Transverse colon (tissue), 4 donors: ENCODE measurements at places on chromosomes 16 and 17. TPM values are rescaled to one million over a fixed set of nuclear protein-coding genes. Genes with fewer than 3 reads are reported as not detected.

Gene G6PC1
- not detected for total RNA-seq

Gene MON1B
- 70.5 TPM for total RNA-seq

Gene SOX9
- total RNA-seq: 55.7 TPM

Gene ADAM11
- 0.37 TPM for total RNA-seq

Gene CLEC10A
- total RNA-seq: not detected

Gene LRRC37A2
- 18.0 TPM for total RNA-seq

Gene ZNF287
- total RNA-seq: 2.5 TPM

Gene TNFRSF13B
- total RNA-seq: not detected

Gene TBC1D3H
- total RNA-seq: not detected

Gene KIF19
- 1.7 TPM for total RNA-seq
